T-helper 22 cell (primary cell): ENCODE measurements at places on chromosomes 3 and 15.

- no peak for DNase-seq
Measured at GRCh38 chr3:133895208-133896001, at the start of gene RAB6B. Gene RAB6B (minus strand): TSS chr3:133895882. CDS start chr3:133895466, 416 bp downstream.

GRCh38 chr15:98154863-98155262, 194.4 kb downstream of the ARRDC4 start:
- no peak for DNase-seq

- DNase-seq = peak; percentile 49
Measured at GRCh38 chr3:49411535-49411967, 225 bp downstream of the RHOA start.

GRCh38 chr3:73353649-73354217, 271.0 kb downstream of the PDZRN3 start:
- no peak for DNase-seq

DNA sequence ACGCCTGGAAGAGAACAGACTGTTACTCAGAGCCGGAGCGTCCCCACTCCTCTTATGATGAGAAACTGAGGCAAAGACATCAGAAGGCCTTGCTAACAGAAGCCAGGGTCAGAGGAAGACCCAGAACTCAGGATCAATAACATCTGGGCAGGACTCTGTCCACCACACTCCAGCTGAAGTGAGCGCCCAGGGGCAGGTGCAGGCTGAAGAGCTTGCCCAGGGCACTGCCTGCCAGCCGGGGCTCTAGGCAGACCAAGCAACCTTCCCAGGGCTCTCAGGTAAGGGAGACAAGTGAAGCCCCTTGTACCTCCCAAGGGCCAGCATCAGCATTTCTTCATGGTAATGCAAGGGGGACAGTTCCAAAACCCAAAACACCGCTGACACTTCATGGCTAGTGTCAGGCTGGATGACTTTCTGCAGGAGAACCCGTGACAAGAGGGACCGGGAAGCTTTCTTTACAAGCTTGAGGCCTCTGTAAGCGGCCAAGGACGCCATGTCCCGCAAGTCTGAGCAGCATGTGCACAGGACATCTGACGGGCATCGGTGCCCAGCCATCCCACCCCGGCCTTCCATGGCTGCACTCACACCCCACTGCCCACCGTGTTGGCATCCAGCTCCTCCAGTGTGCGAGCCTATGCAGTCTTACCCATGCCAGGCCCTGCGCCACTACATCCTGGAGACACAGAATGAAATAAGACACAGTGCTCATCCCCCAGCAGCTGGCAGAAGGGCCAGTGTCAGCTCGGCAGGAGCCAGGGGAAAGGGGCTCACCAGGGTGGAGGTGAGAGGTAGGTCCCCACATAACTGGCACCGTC, 14.1 kb downstream of the XXYLT1 start:
- no peak for DNase-seq

GRCh38 chr15:40430271-40430805, 10.4 kb upstream of the BAHD1 start:
- DNase-seq = no peak
